ENCODE measurements at places on chromosomes 1 and 21.
A peak's percentile ranks its signal among the peaks of the same experiment; 100 is the strongest.

DNA sequence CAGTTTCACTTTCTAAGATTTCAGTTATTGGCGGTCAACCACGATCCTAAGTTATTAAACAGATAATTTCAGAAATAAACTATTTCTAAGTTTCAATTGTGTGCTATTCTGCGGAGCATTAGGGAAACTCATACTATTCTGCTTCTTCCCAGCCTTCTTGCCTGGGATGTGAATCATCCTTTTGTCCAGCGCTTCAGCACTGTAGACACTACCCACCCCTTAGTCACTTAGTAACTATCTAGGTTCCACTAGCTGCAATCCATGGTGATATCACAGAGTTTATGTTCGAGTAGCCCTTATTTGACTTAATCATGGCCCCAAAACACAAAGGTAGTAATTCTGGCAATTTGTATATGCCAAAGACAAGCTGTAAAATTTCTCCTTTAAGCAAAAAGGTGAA is 279.9 kb upstream of the ADAMTS5 start:
- peak; percentile 88 for DNase-seq

DNA sequence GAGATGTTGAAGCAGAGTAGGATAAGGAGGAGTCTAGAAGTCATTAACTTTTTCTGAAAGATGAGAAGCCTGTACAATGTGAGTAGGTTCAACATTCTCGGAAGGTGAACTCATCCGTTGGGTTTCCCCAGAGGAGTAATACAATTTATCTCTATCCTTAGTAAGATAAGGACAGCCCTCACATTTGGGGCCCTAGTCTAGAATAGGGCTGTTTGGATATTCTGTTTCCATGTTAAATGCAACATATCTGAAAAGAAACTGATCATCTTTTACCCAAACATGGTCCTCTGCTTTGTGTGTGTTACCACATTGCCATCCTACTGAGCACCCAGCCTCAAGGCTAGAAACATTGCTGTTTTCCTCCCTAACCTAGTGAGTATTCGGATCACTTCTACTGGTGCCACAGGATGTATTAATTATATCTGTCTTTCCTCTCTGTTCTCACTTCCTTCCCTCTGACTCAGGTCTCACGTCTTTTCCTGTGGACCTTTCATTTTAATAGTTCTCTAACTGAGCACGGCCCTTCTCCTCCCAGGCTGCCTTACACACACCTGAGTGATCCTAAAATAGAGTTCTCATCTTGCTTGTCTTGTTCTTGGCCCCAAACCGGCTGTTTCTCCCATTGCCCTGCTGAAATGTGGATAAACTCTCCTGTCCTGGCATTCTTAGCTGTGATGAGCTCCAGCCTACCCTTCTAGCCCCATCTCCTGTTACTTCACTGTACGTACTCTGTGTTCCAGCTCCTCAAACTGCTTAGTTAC is 91.7 kb downstream of the CDC14A start:
- DNase-seq: peak; percentile 51

DNA sequence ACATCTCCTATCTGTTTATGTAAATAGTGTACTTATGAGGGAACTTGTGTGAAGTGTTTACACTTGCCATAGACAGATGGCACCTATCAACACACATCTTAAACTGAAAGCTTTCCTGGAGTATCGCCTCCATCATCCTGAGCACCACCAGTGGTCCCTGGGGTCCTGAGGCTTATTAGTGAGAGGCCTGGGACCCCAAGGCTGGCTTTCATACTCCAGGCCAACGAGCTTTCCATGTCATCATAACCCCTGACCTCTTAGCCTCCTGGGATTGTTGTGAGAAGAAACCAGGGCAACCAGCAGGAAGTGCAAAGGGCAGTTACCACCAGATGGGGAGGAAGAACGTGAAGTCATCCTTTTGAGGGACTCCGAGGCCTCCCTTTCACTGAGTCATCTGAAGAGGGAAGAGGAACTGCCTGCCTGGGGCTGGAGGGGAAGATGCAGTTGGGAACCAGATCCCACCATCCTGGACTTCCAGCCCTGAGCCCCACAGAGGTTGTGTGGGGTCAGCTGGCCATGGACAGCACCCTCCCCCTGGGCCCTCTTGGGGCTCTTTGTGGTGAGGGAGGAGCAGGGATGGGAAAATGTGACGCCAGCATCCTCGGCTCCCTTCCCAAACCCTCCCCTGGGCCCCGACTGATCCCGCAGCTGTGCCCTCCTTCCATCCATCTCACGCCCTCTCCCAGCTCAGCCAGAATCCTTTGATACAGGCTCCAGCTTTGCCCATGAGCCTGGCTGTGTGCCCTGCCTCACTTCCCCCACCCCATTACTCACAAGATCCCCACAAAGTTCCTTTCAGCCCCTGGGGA is 5.8 kb downstream of the INKA2 start:
- DNase-seq: peak; percentile 96

GRCh38 chr1:169550294-169550693 is 36.0 kb downstream of the F5 start:
- peak; percentile 69 for DNase-seq

DNA sequence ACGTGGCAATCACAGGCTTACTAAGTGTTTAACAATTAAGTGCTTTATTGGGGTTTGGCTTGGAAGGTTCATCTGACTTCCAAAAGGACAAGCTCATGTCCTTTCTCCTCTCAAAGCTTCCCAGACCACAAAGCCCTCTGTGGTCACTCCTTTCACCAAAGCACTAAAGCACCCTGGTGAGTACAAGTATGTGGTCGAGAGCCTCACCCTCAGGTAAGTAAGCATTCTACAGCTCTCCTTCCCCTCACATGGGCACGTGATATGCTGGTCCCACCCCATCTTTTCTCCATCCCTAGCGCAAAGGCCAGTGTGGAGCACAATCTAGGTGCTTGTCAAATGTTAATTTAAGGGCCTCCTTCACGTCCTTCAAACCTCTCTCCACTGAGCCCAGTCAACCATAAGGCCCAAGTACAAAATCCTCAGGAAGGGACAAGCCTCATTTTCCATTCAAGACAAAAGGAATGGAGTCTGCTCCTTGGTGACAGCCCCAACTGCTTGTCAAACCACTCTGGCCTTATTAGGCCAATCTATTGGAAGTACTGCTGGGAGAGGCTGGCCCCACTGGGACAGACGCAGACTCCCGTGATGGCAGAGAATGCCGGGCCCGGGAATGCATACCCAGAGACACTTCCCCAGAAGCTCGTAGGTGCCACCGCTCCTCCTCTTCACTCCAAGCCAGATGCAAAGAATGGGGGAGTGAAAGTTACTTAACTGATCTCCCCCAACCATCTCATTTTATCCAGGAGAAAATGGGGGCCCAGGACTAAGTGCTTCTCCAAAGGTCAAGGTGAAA is 7.8 kb downstream of the STMN1 start:
- no peak for DNase-seq

DNA sequence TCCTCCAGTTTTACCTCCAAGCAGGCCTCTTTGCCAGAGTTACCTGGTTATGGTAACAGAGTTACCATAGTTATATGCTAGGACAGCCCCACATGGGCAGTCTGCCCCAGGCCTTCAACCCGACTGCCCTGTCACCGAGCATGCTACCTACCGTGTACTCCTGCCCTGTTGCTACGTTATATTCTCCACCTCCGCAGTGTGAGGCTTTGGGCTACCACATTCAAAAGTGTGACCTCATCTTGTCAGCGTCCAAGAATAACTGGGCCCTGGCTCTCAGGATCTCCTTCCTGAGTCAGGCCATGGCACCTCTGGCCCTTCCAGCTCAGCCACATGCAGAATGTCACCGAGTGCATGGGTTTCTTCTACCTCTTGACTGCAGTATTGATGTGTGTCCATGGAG is 8.9 kb downstream of the MAPKAPK2 start:
- DNase-seq: no peak

- no peak for DNase-seq
Observed at GRCh38 chr1:54325284-54325683, 80.9 kb downstream of the SSBP3 start.

DNA sequence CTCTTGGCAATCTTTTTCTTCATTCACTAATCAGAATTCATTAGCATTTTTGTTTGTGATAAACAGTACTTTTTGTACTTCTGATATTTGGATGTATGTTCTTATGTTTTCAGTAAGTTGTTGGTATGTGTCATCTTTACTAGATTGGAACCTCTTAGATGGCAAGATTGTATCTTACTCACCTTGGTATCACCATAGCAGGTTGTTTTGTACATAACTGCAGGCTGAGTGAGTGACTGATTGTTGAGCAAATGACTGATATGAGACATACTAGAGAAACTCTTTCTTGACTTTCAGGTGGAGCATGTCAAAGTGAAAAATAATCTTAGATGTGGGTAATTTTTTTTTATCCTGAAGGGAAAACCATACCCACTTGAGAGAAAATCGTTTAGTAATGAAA is 173.7 kb downstream of the CLEC20A start:
- no peak for DNase-seq

DNA sequence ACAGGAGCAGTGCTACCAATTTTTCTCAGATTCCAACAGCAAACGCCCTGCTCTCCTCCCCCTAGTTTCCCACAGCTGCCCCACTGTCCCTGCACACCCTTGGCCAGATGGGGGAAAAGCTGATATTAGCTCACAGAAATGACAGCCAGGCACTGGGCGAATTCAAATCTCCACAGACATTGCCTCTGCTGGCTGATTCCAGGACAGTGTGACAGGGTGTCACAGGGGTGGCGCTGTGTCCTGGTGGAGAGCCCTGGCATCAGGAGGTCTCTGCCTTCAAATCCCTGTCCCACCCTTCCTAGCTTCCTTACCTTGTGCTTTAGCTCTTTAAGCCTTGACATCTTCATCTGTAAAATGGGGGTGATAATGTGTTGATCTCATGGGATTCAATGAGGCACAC is 10.4 kb downstream of the OLIG1 start:
- DNase-seq: no peak

- no peak for DNase-seq
Observed at GRCh38 chr21:26297851-26298250, 127.3 kb upstream of the APP start.

DNA sequence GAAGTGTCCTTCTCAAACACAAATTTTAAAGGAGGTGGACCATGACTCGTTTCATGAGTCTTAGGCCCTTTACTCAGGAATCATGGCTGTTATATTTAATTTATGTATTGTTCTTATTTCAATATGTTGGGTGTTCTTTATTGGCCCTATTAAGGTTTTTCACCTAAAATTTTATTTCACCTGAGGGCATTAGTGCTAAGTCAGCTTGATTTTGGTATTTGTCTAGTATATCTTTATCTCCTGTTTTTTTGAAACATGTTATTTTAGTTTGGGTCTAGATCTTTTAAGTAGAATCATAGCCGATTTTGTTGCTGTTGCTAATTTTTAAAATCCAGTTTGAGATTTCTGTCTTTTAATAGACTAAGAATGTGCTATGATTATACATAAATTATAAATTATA is 430.4 kb downstream of the RPS6KC1 start:
- DNase-seq: no peak

DNA sequence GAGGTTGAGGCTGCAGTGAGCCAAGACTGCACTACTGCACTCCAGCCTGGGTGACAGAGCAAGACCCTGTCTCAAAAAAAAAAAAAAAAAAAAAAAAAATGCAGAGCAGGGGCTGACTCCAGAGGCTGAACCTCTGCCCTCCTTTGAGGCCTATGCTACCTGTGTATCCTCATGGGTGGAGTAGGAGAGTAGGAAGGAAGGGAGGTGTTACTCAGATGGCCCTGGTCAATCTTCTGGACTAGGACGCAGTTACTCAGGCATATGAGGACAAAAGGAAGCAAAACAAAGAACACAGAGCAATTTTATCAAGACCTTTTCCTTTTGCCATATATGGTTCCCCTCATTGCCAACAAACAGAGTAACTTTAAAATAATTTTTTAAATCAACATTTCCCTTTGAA is 35.2 kb downstream of the TGFBR3 start:
- DNase-seq: peak; percentile 8

DNA sequence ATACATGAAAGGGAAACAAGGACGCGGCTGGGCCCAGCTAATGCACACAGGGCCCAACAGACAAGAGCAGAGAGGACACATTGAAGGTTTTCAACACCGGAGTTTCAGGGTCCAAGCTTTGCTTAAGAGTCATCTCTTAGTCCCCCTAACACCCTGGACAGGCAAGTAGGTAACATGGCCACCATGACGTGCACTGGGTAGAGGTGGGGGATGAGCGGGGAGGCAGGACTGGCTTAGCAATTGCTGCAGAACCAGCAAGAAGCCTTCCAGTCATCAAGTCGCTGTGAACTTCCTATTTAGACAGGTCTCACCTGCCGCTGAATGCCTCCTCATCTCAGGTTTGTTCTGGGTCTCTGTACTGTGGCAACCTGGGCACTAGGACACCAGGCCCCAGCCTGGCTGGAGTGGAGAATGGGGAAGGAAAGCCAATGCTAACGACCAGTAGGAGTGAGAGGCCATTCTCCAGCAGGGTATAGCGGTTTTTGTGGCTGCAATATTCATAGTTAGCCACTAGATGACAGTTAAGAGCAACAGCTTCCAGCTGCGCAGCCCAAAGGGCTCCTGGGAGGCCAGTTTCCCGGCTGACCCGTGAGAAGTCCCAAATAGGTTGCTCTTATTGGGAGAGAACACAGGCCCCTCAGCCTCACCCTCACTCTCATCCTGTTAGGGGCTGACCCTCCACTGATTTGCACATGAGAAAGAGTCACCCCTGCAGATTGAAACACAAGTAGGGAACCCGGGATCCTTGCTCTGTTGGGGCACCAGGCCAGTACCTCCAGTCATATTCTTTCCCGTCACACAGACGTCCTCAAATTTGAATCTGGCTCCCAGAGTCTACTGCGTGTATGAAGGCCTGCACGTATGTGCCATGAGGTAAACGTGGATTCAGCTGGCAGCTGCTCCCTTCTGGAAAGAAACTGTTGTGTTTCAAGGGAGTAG is 6.0 kb upstream of the PIGC start:
- peak; percentile 79 for DNase-seq

GRCh38 chr21:33977017-33977720 is 61.6 kb upstream of the ATP5PO start:
- no peak for DNase-seq

- DNase-seq: no peak
Observed at GRCh38 chr1:201459775-201460174, 9.2 kb downstream of the PHLDA3 start.

GRCh38 chr1:2127187-2128145 is 67.1 kb downstream of the FAAP20 start:
- DNase-seq: no peak

DNA sequence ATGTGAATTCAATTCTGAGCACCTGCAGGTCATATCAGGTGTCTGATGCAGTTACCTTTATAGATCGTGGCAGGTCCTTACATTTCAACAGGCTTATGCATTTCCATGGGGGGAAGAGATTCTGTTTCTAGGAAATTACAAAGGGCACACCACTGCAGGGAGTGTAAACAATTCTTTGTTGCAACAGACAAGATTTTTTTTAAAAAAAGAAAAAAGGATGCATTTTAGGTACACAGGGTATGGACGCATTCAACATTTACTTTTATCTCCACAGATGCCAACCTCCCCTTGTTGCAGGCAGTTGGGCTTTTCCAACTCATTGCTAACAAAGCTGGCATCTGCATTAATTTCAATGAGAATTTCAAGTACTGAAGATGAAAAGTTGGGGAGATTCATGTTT is 13.5 kb upstream of the TEKT2 start:
- no peak for DNase-seq

DNA sequence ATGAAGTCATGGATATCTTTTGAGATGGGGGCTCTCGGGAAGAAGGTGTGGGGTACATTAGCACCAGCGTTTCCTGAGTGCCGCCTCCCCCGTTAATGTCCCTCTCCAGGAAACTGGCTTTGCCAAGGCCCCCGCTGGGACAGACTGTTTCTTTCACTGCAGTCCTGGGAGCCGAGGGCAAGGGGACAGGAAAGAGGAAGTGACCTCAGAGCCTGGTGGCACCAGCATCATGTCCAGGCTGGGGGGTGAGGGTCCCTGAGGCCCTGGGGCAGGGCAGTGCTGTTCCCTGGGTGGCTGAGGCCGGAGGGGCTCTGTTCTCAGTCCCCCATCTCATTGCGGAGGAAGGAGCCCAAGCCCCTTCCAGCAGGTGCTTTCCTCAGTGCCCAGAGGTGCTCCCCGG is 5.8 kb downstream of the PFKL start:
- no peak for DNase-seq
